ENCODE measurements at places on chromosomes 5 and 9. TPM values are rescaled to one million over a fixed set of nuclear protein-coding genes. Genes with fewer than 3 reads are reported as not detected.

The SPINK5 gene
- total RNA-seq = 0.95 TPM

DNA sequence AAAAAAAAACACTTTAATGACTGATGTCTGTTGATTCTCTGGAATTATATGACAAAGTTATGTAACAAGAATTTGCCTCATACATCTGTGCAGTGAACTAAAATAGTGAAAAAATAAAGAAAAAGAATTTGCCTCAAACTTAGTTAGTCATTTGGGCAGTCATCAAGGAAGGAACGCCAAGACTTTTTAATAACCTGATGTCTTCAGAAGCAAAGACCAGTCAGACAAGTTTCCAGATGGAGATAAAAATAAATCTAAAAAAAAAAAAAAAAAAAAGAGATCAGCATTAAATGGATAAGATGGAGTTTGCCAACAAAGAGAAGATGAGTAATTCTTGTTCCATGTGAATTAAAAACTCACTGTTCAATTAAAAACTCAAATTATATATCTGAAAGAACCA, 52.3 kb upstream of the JMY start:
- DNase-seq = no peak

GRCh38 chr5:16521521-16522483, 56.2 kb upstream of the ZNF622 start:
- no peak for DNase-seq

GRCh38 chr5:126641387-126641786, 40.6 kb downstream of the PHAX start:
- no peak for DNase-seq

The THG1L gene
- total RNA-seq = 28.8 TPM

The FBN2 gene
- total RNA-seq = not detected

DNA sequence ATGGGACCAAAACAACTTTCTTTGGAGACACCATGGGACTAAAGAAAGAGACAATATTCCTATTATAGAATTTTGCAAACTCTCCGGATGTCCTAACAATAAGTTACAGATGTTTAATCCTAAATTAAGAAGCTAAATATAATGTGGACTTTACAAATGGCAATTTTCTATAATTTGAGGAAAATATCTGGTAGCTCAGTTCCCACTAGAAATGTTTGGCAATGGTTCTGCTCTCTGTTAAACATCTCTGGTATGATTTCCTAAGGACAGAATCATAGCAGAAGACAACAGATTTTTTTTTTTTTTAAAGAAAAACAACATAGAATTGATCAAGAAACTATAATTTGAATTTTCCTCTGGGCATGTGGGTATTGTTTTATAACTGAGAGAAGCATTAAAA, 232.8 kb downstream of the ENC1 start:
- no peak for DNase-seq
